ENCODE measurements at places on chromosomes 6 and 20. TPM values are rescaled to one million over a fixed set of nuclear protein-coding genes. Genes with fewer than 3 reads are reported as not detected.

GRCh38 chr6:53347921-53348370 lies 804 bp downstream of the ELOVL5 start:
- no peaks in the 10 kb centered on the region for H3K36me3 ChIP-seq
- H3K4me3 ChIP-seq: peak overlapping the region; percentile 56
- peaks cover 40% of the 10 kb centered on the region for H3K4me1 ChIP-seq

- no peaks in the 10 kb centered on the region for H3K36me3 ChIP-seq
- H3K27ac ChIP-seq: no peak overlapping the region
- no peak for DNase-seq
- no peaks in the 10 kb centered on the region for H3K4me1 ChIP-seq
Observed at GRCh38 chr20:11687546-11688292, 230.0 kb upstream of the BTBD3 start.

DNA sequence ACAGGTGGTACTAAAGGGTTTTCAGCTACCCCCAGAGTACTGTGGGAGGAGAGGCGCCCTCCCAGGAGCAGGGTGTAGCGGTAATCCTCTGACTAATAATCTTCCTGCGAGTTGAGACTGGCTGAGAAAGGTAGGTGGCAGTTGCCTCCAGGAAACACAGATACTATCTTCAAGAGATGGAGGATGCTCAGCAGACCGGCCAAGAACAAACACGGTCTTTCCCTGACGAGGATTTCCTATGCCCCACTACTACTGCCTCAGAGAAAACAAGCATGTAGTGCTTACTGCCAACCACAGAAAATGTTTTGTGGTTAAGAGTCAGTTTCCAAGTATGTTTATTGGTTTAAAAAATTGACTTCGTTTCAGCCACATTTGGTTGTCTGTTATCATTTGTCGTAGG lies 26.8 kb downstream of the C6orf89 start:
- no peak overlapping the region for H3K27ac ChIP-seq
- DNase-seq: no peak
- H3K27me3 ChIP-seq: no peaks in the 10 kb centered on the region
- no peak overlapping the region for H3K4me3 ChIP-seq

GRCh38 chr6:76694795-76695194 lies 622.3 kb upstream of the IMPG1 start:
- no peaks in the 10 kb centered on the region for H3K4me1 ChIP-seq
- no peak overlapping the region for H3K27ac ChIP-seq
- H3K27me3 ChIP-seq: no peaks in the 10 kb centered on the region
- no peaks in the 10 kb centered on the region for H3K36me3 ChIP-seq
- no peak overlapping the region for H3K4me3 ChIP-seq

DNA sequence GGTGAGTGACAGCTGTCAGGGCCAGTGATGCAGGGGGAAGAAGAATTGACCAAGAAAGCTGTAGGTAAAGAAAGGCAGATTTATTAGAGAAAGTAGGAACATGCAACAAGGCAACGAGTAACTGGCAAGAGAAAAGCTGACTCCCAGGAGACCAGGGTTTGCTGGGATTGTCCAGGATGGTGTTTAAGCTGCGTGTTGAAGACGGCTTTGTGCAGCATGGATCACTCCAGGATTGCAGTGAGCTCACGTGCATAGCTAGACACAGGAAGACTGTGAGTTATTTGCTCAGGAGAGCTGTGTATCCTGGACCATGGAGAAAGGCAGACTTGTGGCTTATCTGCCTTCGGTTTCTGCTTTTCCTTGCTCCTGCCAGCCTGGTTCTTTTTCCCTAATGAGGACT lies 87.6 kb downstream of the TTLL2 start:
- no peak for DNase-seq
- no peaks in the 10 kb centered on the region for H3K27me3 ChIP-seq
- no peak overlapping the region for H3K4me3 ChIP-seq
- H3K4me1 ChIP-seq: no peaks in the 10 kb centered on the region

DNA sequence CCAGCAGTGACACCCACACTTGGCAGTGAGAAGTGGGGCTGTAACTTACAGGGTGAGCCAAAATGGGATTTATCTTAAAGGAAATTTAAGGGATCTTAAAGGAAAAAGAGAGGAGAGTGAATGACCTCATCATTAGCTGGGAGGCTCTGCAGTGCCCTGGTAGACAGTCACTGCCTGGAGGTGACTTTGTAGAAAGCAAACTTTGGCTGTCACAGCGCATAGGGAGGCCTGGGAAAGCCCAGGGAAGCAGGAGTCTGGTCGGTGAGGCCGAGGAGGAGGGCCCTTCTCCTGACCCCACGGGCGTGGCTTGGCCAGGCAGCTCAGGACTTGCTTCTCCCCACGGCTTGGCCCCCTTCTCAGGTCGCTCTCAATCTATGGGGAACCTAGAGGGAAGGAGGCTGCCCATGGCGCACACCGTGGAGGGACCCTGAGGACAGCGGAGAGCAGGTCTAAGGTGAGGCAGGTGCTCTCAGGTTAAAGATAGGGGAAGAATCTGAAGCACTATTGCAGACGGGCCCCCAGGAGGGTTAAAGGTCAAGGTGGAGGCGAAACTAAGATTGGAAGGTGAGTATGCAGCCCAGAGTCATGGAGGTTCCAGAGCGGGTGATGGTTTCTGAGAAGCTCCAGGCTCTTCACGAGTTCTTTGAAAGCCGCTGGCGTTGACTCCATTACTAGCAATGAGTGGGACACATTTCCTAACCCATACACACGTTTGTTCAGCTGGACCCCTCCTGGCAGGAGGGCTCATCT lies 15.6 kb upstream of the RIPK1 start:
- DNase-seq: no peak
- H3K4me1 ChIP-seq: no peaks in the 10 kb centered on the region
- no peak overlapping the region for H3K27ac ChIP-seq
- H3K36me3 ChIP-seq: no peaks in the 10 kb centered on the region
- H3K4me3 ChIP-seq: peak overlapping the region; percentile 49

DNA sequence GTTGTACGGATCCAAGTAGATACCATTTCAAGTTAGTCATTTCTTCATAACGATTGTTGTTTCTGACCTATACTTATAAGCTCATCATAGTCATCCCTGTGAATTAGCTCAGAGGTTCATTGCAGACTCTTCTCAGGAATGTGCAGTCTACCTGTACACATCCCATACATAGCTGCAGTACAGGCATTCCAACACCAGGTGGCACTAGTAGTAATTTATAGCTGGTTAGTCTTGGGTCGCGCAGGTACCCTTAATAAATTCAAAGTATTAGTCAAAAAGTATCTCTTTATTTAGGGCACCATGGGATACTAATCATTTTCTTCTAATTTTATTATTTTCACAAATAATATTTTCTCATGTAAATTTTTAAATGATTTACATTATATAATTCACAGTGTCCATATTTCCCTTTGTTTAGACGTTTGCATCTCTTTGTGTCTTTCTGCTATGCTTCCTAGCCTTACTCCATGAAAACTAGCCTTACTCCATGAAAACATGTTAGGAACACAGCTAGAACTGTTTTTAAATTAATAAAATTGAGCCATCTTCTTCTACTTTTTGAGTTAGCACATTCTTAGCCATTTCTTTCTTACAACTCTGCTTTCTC lies 128.6 kb upstream of the FAM83B start:
- H3K4me1 ChIP-seq: no peaks in the 10 kb centered on the region
- H3K27ac ChIP-seq: no peak overlapping the region
- no peaks in the 10 kb centered on the region for H3K27me3 ChIP-seq
- DNase-seq: peak; percentile 77
- H3K4me3 ChIP-seq: no peak overlapping the region

GRCh38 chr6:159169557-159170332 lies 545 bp downstream of the FNDC1 start:
- no peaks in the 10 kb centered on the region for H3K4me1 ChIP-seq
- H3K4me3 ChIP-seq: peak overlapping the region; percentile 46
- no peaks in the 10 kb centered on the region for H3K27me3 ChIP-seq
- H3K36me3 ChIP-seq: no peaks in the 10 kb centered on the region
- no peak overlapping the region for H3K27ac ChIP-seq

GRCh38 chr6:130679684-130680083 lies 147.5 kb upstream of the SMLR1 start:
- no peak overlapping the region for H3K4me3 ChIP-seq
- H3K27me3 ChIP-seq: no peaks in the 10 kb centered on the region
- H3K4me1 ChIP-seq: no peaks in the 10 kb centered on the region
- H3K27ac ChIP-seq: peak overlapping the region; percentile 69
- DNase-seq: no peak

- no peak for DNase-seq
- H3K4me1 ChIP-seq: no peaks in the 10 kb centered on the region
- H3K27me3 ChIP-seq: no peaks in the 10 kb centered on the region
- H3K36me3 ChIP-seq: no peaks in the 10 kb centered on the region
- no peak overlapping the region for H3K4me3 ChIP-seq
- peak overlapping the region; percentile 51 for H3K27ac ChIP-seq
Observed at GRCh38 chr6:116404696-116405095, 33.9 kb downstream of the DSE start.

DNA sequence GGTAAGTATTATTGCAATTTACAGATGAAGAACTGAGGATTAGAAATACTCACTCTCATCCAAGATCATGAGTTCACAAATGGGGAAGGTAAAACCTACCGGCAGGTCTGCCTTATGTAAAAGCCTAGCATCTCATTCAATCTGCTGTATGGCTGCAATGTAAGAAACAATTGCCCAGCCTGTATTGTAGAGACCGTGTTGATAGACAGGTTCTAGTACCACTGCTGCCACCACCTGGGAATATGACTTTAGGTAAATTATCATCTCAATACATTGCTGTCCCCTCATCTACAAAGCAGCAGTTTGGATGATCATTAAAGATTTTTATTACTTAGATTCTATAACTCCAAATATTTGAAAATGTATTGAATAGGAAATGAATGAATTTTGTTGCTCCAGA lies 23.3 kb upstream of the ARHGAP18 start:
- no peak for DNase-seq
- no peaks in the 10 kb centered on the region for H3K27me3 ChIP-seq
- H3K4me3 ChIP-seq: no peak overlapping the region
- H3K27ac ChIP-seq: no peak overlapping the region
- H3K36me3 ChIP-seq: no peaks in the 10 kb centered on the region

GRCh38 chr6:154852687-154853086 lies 119.5 kb downstream of the SCAF8 start:
- no peak overlapping the region for H3K4me3 ChIP-seq
- no peak overlapping the region for H3K27ac ChIP-seq
- no peaks in the 10 kb centered on the region for H3K4me1 ChIP-seq

GRCh38 chr6:25649611-25650010 lies 2.4 kb upstream of the SCGN start:
- H3K4me3 ChIP-seq: no peak overlapping the region
- H3K36me3 ChIP-seq: no peaks in the 10 kb centered on the region
- no peak for DNase-seq

DNA sequence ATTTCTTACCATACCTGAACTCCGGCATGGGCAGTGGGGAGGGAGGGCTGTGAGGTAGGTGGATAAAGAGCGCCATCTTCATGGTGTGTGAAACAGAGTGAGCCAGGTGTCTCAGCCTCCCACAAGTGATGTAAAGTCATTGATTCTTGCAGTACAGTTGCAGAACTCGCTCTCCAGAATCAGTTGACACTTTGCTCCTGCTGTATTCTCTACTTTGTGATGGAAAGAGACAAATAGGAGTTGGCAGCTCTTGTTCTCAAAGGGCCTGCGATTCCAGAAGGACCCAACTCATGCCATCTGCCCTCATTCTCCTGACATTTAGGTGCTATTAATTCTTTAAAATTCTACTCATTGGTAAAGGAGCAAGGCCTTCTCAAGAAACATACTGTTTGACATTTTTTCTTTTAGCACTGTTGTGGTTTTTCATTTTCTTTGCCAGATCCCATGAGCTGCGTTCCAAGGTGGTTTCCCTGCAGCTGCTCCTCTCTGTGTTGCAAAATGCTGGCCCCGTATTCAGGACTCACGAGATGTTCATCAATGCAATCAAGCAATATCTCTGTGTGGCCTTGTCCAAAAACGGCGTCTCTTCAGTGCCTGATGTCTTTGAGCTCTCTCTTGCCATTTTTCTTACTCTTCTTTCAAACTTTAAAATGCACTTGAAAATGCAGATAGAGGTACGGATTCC lies 49.3 kb downstream of the ARFGEF2 start:
- no peak overlapping the region for H3K4me3 ChIP-seq
- peaks cover 86% of the 10 kb centered on the region for H3K36me3 ChIP-seq
- no peaks in the 10 kb centered on the region for H3K4me1 ChIP-seq
- no peak overlapping the region for H3K27ac ChIP-seq
- no peaks in the 10 kb centered on the region for H3K27me3 ChIP-seq

GRCh38 chr6:129105035-129105434 lies 222.1 kb downstream of the LAMA2 start:
- H3K4me1 ChIP-seq: peaks cover 50% of the 10 kb centered on the region
- H3K27me3 ChIP-seq: no peaks in the 10 kb centered on the region
- no peak overlapping the region for H3K4me3 ChIP-seq

GRCh38 chr6:132499757-132500156 lies 13.2 kb downstream of the STX7 start:
- peaks cover 20% of the 10 kb centered on the region for H3K4me1 ChIP-seq
- no peaks in the 10 kb centered on the region for H3K27me3 ChIP-seq
- no peak overlapping the region for H3K4me3 ChIP-seq
- DNase-seq: no peak
- H3K27ac ChIP-seq: no peak overlapping the region

GRCh38 chr6:120410586-120410985 lies 923.7 kb downstream of the TBC1D32 start:
- no peaks in the 10 kb centered on the region for H3K4me1 ChIP-seq
- no peak overlapping the region for H3K27ac ChIP-seq
- H3K4me3 ChIP-seq: no peak overlapping the region
- DNase-seq: no peak
- H3K36me3 ChIP-seq: no peaks in the 10 kb centered on the region
- H3K27me3 ChIP-seq: no peaks in the 10 kb centered on the region

- no peak overlapping the region for H3K27ac ChIP-seq
- H3K4me1 ChIP-seq: no peaks in the 10 kb centered on the region
- no peaks in the 10 kb centered on the region for H3K27me3 ChIP-seq
- no peaks in the 10 kb centered on the region for H3K36me3 ChIP-seq
- no peak overlapping the region for H3K4me3 ChIP-seq
- DNase-seq: no peak
Observed at GRCh38 chr20:3753501-3754275, 13.9 kb downstream of the ADISSP start.

GRCh38 chr20:37540001-37540400 lies 12.3 kb upstream of the BLCAP start:
- no peak for DNase-seq
- H3K27ac ChIP-seq: no peak overlapping the region
- H3K27me3 ChIP-seq: no peaks in the 10 kb centered on the region
- no peak overlapping the region for H3K4me3 ChIP-seq

DNA sequence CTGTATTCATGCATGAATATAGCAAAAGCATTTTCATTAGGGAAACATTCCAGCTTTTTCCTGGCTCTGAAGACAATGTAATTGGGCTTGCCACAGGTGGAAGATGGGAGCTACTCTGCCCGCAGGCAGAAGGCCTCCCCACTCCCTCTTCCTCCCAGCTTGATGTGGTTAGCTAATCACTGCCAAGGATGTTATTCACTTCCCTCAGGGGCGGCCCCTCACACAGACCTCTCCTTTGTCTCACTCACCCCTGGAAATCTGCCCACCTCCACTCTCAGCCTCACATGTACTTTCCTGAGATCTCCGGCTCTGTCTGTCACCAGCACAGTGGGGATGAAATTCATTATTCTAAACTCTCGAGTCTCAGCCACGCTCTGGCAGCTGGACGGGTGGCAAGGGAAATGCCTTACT lies 100.7 kb downstream of the ANKRD60 start:
- no peaks in the 10 kb centered on the region for H3K36me3 ChIP-seq
- DNase-seq: peak; percentile 54
- H3K27ac ChIP-seq: no peak overlapping the region
- H3K27me3 ChIP-seq: no peaks in the 10 kb centered on the region

The TCF19 gene
- total RNA-seq: 1.5 TPM

The HSPA1L gene
- 1.6 TPM for total RNA-seq

The HLA-DQB2 gene
- total RNA-seq: not detected

The ZNF165 gene
- total RNA-seq: 0.47 TPM

The SNAP25 gene
- 9.3 TPM for total RNA-seq

The GRIK2 gene
- total RNA-seq: 12.1 TPM

The MEP1A gene
- total RNA-seq: not detected

The MRPL2 gene
- total RNA-seq: 41.0 TPM

The HLA-DQA1 gene
- 2.9 TPM for total RNA-seq

The NFATC2 gene
- 12.5 TPM for total RNA-seq
